Stimulated activated CD8-positive, alpha-beta memory T cell treated with anti-CD3 and anti-CD28 coated beads, Interleukin-12 subunit alpha, Interleukin-12 subunit beta, amount 100 ng/mL, for 1 hour (primary cell): ENCODE measurements at places on chromosomes 2 and 18.

DNA sequence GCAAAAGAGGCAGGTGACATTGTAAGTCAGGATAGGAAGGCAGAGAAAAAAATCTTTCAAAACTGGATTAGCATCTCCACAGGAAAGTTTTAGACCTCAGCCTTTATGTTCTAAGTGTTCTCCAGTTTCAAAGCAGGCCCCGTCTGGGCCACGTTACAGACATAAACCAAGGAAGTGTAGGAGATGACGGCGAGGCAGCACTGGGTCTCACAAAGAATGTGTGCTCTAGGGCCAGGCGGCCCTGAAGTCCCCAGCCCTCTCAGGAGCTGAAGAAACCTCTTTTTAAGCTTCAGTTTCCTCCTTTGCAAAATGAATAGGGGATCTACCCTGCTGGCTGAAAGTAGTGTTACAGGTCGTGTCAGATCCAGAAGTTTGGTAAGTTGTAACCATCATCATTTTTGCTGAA is 81.7 kb downstream of the SPRED2 start:
- DNase-seq = no peak

DNA sequence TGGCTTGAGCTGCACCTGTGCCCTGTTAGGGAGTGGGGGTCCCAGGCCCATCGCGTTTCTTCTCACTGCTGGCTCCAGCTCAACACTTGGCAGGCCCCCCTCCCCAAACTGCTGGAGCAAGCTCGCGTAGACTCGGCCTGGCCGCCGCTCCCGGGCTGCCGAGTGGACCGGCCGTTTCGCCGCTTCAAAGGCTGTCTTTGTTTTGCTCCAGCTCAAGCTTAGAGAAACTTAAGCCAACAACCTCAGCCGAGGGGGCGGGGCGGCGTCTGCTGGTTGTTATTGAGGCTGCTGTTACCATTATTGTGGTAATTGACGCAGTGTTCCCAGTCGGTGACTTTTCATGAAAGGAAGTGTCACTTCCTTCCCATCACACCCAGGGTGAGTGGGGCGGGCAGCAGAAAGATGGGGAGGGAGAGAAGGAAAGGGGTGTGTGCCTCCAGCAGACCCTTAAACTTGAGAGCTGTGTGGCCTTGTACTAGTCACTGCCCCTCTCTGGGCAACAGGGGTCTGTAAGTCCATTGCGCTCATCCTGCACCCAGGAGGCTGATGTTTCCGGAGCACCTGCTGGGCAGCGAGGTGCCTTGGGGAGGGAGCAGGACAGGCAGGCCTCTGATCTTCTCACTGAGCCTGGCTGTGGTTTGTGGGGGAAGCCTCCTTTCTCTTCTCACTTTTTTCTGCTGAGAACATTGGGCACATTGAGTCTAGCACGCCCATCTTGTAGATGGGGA is 2.1 kb downstream of the ARID5A start:
- peak; percentile 84 for DNase-seq

- no peak for DNase-seq
Observed at GRCh38 chr2:43454791-43455190, 141.0 kb downstream of the THADA start.

DNA sequence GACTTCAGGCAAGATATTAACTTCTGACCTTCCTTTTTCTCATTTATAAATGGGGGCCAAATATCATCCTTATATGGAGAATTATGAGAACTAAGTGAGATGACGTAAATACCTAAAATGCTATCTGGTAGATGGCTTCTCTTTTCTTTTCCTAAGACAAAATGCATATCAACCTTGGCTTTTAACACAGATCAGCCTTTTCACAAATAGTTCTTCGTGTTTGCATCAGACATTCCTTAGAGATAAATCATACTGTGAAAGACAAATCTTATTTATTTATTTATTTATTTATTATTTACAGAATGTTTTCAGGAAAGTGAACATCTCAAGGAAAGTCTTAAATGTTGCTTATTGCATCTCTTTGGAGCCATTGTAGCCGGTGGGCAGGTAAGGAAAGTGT is 62.8 kb downstream of the NBEAL1 start:
- no peak for DNase-seq

- DNase-seq = no peak
Observed at GRCh38 chr2:237214030-237214675, 128.5 kb downstream of the COPS8 start.

DNA sequence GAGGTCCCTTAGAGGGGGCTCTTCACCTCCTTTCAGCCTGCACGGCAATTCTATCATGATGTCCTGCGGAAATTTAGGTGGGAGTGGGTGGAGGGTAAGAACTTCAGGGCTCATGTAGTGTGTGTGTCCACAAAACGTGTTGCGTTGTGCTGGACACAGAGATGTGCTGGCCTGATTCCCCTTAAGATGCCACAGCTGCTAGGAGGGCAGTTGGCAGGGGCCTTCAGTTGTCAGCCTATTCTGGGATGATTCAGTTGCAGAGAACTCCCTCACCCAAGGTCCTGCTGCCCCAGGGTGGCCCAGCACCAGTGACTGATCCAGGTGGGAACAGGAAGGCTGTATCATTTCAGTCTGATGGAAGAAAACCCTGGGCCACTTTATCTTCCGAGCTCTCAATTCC is 1.0 kb upstream of the HJURP start:
- no peak for DNase-seq

GRCh38 chr2:205982776-205983327 is 103.1 kb downstream of the INO80D start:
- DNase-seq = no peak

DNA sequence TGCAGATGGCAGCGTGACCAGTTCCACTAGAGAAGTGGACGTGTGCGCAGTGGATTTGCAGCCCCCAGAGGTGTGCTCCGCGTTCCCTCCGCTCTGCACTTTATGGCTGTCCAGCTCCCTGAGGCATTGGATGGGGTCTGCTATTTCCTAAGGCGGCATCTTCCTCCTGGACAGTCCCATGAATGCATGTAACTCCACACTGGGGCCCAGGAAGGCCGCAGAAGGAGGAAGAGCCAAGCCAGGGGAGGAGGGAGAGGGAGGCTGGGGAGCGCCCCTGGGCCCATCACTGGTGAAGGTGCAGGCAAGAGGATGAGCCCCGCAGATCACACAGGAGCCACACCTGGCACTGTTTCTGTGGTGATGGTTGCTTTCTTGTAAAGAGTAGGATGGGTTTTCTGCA is 99.1 kb downstream of the PTGR3 start:
- DNase-seq = no peak

DNA sequence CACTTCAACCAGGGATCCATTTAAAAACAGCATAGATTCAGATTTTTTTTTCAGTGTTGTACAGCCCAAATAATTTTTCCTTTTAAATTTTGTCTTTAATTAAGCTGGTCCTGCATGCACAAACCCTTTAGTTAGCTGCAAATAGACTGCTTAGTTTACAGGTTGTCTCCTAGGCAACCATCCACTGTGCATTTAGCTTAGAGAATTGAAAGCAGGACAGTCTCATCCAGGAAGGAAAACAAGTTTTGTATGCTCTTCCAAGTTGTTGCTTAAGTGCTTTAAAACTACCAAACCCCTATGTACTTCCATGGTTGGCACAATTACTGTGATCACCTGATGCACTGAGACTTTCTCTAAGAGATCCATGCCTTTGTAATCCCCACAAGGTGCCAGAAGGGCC is at the start of gene MAP3K19:
TSS of gene MAP3K19 (minus strand) at position 148 of the 400 bp plus-strand sequence. CDS start 22,800 bp downstream, outside the sequence.
- DNase-seq = no peak

DNA sequence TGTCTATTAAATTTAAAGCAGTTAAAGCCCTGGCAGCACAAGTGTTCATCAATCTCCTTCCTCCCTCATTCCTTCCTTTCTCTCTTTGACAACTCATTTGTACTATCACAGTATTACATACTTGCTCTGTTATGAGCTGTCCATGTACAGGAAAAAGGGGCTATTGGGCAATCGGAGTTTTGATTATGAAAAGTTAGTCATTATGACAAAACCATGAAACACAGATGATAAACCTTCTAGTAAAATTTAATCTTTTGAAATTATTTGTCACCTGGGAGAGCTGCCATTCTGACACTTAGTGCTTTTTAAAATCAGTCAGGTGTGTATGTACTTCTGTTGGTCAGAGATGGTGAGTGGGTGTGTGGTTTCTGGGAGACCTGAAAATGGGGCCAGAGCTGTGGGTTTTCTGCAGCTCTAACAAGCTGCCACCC is 39.4 kb downstream of the MAP4K4 start:
- DNase-seq = no peak

- DNase-seq = no peak
Observed at GRCh38 chr2:138252587-138252986, 249.0 kb upstream of the SPOPL start.

DNA sequence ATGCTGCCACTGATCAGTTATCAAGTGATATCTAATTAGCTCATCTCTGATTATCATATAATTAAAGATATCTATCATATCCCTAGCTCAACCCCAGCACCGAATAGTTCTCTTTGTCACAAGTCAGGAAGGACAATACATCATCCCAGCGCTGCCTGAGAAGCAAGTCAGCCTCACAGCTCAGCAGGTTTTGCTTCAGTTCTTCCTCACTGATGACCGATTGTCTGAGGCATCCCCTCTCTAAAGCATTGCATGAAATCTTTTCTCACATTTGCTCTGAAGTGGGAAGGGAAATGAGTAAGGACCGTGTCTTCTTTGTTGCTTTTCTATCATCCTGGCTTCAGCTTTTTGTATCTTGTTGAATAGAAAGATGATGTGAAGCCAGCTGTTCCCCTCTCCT is 247.9 kb downstream of the CMPK2 start:
- DNase-seq = no peak

- DNase-seq = no peak
Observed at GRCh38 chr18:21769206-21769605, 28.6 kb downstream of the MIB1 start.

- DNase-seq = no peak
Observed at GRCh38 chr2:58146707-58147106, 94.4 kb downstream of the FANCL start.

DNA sequence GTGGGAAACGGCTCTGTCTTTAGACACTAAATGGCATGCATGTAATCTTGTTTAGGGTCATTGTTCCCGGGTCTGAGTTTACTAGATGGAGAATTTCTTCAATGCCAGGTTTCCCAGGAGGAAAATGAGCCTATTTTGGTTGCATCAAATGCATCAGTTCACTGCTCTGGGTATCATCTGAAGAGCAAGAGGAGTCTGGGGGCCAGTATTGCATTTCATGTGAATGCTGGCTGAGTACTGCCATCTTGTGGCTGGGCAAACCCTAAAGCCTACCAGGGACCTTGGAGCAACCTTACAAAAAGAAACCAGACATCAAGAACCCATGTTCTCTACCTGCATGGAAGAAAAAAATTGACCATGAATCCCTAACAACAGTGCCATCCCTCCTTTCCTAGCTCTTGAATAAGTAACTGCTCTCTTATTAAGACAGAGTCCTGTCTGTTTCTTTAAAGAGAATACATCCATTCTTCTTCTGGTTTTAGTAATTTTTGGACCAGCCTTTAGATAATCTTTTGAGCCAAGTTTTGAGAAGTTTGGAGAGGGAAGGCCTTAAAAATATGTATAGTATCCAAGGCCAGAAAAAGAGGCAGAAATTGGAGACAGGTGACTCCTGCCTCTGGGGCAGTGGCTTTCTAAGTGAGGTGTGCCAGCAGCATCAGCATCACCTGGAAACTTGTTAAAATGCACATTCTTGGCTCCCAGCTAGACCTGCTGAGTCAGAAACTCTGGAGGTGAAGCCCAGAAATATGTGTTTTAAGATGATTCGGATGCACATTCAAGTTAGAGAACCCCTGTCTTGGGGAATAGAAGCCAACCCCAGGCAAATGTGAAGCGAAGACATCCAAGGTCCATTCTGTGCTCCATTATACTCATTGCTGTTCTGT is 261.0 kb upstream of the CXCR4 start:
- DNase-seq = peak; percentile 61

- no peak for DNase-seq
Observed at GRCh38 chr2:13522917-13523821, 806.4 kb downstream of the TRIB2 start.
